ENCODE measurements at places on chromosomes 6 and 20.

DNA sequence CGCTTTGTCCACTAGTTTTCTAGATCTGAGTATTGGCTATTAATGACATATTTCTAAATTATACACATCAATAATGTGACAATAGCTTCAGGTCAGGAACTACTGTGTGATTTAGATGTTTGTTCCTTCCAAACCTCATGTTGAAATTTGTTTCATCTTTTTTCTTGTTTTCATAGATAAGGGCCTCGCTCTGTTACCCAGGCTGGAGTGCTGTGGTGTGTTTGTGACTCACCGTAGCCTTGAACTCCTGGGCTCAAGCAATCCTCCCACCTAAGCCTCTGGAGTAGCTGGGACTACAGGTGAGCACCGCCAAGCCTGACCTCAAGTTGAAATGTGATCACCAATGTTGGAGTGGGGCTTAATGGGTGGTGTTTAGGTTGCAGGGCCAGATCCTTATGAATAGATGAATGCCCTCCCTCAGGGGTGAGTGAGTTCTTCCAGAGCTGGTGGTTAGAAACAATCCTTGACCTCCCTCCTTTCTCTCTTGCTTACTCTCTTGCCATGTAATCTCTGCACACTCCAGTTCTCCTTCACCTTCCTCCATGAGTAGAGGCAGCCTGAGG is 5.9 kb upstream of the NQO2 start:
- DNase-seq: no peak

DNA sequence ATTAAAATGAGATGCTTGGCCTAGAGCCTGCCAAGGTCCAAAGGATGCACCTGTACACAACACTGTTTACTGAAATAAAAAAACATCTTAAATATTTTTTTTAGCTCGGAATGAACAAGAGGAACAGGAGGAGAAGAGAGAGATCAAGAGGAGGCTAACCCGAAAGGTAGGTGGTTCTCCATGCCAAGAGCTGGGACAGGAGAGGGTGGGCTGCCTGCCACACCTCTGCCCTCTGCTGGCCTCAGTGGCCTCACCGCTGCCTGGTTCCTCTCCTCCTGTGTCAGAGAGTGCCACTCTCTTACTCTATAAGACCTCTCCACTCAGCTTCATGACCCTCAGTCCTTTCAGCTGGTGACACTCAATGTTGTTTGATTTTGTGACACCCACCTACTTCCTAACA is 50.2 kb downstream of the TBC1D7 start:
- no peak for DNase-seq

DNA sequence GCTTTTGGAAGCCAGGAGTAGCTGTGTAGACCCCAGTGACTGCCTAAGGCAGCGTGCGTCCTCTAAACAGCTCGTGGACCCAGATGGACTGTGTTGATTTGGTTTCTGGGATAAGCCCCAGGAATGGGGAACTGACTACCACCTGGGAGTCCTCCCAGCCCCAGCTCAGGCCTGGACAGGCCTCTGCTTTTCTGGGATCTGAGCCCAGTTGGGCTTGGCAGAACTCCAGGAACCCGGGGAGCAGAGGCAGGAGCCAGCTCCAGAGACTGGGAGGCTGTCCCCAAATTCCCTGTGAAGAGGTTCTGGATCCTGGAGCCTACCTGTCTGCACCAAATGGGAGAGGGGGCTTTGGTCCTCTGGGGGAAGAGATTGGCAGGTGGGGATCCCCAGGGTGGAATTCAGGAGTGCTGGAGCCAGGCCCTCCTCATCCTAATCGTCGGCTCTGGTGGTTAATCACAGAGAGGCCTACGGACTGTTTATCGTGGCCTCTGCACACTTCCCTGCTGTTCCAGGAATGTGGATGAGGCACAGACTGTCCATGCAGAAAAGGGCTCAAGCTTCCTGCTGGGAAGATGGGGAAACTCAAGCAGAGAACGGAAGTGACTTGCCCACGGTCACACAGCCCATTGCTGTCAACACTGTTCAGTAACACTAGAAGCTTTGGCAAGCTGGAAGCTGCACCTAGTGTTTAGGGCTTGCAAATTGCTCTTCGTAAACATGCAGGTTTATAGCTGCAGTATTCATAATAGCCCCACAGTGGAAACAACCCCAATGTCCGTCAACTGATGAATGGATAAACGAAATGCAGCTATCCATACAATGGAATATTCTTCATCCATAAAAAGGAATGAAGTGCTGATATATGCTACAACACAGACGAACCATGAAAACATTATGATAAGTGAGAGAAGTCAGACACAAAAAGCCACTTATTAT is 100.6 kb downstream of the KCNB1 start:
- DNase-seq: no peak

GRCh38 chr20:13819885-13820645 is 35.2 kb downstream of the NDUFAF5 start:
- no peak for DNase-seq

GRCh38 chr6:6395581-6396197 is 75.2 kb upstream of the F13A1 start:
- no peak for DNase-seq

DNA sequence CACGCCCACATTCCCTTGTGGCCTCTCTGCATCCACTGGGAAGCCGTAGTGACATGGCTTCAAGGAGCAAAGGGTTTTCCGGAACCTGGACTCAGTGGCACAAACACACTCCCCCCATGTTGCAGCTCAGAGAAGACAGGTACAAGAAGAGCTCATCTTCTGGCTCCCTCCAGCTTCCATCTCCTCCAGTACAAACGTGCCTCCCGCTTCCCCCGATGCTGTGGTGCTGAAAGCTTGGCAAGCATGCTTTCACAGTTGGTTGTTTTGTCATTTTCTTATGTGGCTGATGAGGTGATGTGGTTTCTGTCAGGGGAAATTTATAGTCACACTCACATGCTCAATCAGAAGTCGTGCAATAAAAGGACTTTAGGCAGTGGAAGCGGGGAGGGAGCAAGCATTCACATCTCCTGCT is 258.5 kb downstream of the KIF16B start:
- no peak for DNase-seq

GRCh38 chr20:60256811-60257210 is 298.6 kb downstream of the CDH26 start:
- DNase-seq: no peak

DNA sequence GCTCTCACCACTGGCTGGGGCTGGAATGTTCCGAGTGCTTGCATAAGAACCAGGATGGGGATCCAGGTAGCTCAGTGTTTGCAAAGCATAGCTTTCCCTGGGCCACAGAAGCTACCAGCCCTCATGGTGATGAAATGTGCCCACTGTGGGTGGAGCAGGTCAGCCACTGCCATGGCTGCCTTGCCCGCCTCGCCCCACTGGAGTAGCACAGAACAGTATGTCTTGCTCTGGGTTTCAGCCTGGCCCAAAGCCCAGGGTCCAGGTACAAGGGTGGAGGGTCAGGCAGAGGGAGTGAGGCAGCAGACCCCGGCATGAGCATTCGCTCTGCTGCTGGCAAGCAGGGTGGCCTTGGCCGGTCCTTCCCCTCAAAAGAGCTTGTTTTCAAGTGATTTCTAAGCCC is 34.7 kb downstream of the KCNK17 start:
- no peak for DNase-seq

DNA sequence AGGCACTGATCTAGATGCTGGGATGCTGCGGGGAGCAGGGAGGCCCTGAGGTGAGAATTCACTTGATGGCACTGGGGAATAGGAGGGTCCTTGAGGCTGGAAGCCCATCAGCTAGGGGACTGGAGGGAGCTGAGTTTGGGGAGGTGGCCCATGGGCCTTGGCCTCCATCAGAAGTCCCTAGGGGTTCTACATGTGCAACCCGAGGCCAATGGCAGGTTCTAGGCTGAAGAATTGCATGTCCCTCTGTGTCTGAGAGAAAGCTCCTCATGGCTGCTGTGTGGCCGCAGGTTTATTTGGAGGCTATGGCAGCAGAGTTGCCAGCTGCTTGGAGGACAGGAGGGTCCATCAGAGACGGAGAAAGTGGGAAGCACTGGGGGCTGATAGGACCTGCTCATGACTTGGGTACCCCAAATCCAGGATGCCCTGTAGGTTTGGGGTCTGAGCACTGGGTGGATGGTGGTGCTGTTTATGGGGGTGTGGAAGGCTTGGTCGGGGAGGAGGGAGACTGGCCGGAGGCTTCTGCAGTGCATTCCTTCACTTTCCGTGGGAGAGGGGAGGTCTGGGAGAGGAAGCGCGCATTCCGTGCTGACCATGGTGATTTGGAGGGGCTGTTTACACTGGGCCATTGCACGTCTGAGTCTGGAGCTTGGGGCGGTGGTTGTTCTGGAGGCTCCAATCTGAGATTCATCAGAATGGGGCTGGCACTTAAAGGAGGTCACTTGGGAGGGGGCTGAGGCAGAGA is 24.8 kb upstream of the PHACTR3 start:
- DNase-seq: no peak

- no peak for DNase-seq
These were observed 751.6 kb downstream of the EYS start for GRCh38 chr6:64955435-64955848.

DNA sequence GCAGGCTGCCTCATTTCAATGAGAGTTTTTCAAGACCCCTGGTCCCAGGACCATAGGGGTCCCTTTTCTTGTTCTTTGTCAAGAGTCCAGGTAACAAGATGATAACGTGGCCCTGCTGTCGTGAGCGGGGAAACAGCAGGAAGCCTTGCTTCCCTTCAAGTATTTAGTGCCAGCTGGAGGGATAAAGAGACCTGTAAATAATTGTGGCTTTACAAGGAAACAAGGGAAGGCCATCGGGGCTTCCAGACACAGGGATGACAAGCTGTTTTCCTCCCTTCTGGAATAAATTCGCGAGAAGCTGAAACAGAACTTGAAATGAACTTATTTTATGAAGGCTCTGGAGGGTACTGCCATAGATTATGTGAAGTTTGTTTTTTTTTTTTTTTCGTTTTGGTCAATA is 163.2 kb downstream of the SYNDIG1 start:
- no peak for DNase-seq

DNA sequence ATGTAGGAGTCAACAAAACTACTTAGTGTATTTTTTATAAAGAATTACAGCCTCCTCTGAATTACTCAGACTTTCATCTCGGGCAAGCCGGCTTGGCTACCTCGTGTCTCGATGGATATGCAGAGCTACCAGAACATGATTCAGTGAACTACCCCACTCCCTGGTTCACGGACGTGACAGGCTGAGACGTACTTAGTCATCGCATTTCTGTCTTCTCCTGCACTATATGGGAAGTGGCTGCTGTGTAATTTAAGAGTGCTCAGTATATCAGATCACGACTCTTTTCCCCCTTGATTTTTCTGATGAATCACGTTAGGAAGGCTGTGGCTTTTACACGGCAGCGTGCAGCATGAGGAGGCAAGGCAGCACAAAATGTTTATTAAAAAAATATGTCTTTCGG is 302.7 kb upstream of the ZFP64 start:
- peak; percentile 28 for DNase-seq

DNA sequence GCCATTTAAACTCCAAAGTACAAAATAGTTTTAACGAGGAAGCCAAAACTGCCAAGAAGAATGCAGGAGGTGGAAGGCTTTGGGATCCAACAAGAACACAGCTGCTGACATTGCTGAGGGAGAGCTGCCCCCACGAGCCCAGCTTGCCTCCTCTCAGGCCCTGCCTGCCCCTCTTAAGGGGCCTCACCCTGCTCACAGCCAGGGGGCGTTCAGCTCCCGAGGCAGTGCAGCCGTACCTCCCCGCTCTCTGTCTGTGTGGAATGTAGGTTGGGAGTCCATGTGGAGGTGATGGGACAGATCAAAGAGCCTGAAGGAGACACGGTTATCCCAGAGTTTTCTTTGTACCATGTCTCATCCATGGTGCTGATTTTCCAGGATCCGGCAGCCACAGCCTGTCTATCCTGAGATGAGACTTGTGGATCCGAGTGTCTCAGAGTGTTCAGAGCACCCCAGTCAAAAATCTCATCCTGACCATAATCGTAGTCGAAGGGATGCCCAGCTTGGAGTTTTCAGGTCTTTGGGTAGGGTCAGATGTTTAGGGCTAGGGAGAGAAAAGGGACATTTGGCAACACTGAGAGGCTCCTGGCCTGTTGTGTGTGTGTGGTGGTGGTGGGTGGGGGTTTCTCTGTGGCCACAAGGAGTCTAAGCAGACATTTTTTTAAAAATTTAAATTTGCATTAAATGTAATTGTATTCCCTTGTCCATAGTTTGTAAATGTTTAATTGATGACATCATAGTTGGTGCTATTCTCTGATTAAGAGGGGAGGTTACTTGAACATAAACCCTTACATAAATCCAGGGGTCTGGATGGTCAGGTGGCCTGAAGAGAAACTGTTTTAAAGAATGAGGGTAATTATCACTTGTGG is 111.4 kb upstream of the CLDN20 start:
- no peak for DNase-seq

DNA sequence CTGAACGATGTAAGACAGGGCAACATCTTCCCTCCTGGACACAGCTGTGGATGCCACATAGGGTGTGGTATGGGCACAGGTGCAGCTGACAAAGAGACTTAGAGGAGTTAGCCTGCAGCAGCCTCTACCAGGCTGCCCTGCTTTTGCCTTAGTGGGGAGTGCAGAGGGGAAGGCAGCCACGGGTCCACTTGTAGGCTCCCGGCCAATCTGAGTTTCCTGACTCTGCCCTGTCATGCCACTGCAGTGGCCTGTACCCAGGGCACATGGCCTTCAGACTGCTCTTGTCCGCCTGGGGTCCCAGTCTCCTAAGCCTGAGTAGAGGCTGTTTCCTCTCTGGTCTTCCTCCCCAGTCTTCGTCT is 17.1 kb upstream of the CST9L start:
- no peak for DNase-seq

DNA sequence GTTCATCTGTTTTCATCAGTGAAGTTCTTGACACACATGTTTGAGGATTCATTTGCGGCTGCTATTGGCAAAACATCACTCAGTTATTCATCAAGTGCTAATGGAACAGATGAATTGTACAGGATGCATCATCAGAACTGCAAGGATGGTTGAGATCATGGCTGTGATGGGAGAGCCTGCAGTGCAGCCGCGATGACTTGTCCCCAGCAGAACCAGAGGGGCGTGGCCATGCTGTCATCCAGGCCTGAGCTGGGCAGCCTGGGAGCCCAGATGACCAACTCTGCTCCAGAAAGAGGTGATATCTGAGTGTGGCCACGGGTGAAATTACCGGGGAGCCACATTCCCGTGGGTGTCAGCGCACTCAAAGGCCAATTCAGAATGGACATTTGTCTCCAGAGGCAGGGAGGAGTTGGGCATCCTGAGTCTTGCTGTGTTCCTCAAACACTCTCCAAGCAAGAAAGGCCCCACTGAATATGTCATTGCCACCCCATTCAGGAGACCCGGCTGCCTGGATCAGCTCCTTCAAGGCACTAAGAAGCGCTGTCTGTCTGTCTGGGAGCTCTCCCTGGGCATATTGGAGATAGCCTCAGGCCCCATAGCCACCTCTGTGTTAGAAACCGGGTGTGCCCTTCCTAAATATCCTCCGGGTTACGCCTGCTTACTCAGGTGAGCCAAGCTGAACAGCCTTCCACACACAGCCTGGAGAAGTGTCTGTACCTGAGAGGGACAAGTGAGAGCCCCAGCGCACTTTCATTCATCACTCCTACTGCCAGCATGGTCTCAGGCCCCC is 66.7 kb downstream of the SYNDIG1 start:
- DNase-seq: no peak

Data from stimulated activated CD4-positive, alpha-beta T cell treated with anti-CD3 and anti-CD28 coated beads, Interleukin-12 subunit alpha, Interleukin-12 subunit beta, amount 100 ng/mL, for 24 hours (primary cell).